ENCODE measurements at places on chromosomes 13 and 19.

DNA sequence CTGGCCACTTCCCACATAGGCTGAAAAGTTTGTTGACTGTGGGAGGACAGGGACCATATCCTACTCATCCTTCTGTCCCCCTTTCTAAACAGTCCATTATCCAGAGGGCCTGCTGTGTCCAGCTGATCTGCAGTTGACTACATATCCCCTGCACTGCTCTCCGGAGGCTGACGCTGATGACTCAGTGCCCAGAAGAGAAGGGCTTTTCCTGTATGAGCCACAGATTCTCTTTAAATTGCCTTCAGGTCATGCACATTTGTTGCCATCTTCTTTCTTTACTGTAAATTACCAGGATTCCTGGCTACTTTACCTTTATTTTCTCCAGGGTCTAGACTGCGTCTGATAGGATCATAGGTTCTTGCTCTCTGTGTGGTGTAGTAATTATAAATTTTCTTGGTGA is 125.2 kb downstream of the LACC1 start:
- DNase-seq: no peak

- DNase-seq: no peak
These were observed 663.2 kb upstream of the SGCG start for GRCh38 chr13:22517544-22517943.

DNA sequence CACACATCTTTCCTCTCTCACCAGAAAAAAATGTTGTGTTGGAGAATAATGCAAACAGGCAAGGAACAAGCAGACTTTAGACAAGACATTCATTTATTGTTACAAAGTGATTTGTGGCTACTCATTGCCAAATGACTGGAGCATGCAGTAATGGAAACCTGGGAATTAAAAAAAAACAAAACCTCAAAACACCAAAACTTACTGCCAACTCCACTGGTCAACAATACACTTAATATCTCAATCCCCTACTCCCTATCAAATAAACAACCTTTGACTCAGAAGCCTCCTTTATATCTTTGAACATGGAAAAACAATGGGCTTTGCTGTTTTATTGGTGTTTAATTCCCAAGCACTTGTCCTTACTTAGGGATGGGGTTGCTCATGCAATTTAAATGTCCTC is 112.8 kb downstream of the POSTN start:
- DNase-seq: no peak

GRCh38 chr13:91574766-91575165 is 176.3 kb downstream of the GPC5 start:
- DNase-seq: no peak

DNA sequence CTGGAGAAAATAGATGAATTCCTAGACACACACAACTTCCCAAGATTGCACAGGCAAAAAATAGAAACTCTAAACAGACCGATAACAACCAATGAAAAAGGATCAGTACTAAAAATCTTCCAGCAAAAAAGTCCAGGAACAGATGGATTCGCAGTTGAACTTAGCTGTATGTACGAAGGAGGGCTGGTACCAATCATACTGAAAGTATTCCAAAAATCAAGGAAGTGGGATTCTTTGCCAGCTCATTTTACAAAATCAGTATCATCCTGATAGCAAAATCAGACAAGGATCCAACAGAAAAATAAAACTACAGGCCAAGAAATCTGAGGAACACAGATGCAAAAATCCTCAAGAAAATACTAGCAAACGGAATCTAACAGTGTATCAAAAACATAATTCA is 6.5 kb upstream of the LILRB2 start:
- no peak for DNase-seq

GRCh38 chr13:114204894-114205293 is 25.8 kb downstream of the CFAP97D2 start:
- no peak for DNase-seq

DNA sequence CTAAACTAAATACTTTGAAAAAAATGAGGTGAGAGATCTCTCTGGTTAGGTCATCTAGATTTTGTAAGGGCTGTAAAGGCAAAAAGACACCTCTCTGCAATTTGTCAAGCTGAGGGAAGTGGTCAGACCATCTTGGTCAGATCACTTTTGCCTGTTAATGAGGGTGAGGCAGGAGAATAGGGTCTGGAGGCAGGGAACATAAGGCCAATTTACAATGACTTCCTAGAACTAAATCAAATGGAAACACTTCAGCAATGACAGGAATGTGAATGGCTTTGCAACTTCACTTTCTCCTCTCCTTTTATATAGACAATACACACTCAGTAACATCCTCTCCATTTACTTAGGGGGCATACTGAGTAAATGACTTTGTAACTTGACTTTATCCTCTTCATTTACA is 1653.4 kb downstream of the SLITRK5 start:
- no peak for DNase-seq

DNA sequence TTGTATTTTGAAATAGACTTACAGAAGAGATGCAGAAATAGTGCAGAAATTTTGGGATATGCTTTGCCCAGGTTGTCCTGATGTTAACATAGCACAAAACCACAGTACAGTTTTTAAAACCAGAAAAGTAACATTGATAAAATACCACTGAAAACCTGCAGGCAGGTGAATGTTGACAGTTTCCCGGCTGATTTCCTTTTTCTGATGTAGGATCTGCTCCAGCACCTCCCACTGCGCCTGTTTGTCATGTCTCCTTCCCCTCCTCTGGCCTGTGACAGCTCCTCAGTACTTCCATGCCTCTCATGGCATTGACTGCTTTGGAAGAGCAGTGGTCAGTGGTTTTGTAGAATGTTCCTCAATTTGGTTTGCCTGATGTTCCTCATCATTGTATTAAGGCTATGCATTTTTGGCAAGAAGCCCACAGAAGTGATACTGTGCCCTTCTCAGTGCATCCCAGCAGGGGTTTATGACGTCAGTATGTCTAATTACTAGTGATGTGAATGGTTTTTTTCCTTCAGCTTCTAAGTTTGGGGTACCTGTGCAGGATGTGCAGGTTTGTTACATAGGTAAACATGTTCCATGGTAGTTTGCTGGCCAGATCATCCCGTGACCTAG is 31.0 kb downstream of the TDRD12 start:
- DNase-seq: no peak

DNA sequence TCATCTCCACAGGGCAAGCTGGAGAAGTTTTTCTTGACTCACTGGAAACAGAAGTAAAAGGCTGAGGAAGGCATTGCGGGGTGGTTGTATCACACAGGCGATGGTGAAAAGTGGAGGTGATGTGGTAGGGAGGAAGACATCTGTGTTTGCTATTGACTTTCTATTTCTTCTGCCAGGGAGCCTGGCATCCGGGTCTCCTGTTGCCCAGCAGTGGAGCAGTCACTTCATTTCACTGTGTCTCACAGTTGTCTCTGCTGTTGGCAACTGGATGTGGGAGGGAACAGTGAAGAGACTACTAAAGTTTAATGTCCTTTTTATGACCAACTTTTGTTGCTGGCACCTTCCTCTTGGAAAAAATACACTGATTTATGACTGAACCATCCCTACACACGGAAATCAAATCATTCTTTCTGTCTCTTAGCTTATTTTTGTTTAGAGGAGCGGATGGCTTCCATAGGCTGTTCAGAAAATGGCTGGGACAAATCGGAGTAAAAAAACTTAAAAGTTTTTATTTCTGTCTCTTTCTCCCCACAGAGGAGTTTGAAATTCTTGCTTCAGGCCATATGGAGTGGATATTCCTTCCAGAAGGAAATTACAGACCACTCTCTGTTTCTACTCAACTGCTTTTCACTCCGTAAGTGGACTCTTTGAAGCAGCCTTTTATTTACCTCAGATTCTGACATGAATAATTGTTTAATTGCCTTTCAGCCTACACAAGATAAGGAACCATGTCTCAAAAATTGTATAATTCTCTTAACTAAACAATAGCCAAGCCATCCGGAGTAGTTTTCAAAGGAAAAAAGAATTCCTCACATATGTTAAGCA is 23.8 kb upstream of the MEDAG start:
- peak; percentile 51 for DNase-seq

- no peak for DNase-seq
These were observed 7.6 kb downstream of the KLHL26 start for GRCh38 chr19:18644196-18645034.

DNA sequence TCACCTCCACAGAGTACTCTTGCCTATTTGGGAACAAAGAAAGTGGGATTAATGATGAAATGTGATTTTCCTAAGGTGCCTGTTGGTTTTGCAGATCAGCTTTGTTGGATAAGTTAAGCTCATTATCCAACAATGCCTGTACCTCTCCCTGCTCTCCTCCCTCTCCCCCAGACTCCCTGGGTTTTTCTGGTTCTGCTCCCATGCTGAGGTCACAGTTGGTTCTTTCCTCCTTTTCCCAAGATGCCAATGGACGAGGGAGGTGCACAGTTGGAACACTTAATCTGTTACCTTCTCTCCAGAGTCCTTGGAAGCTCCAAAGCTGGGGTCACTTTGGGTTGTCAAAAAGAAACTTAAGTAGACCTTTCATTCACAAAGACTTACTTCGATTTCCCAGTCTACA is 1.6 kb downstream of the OXGR1 start:
- DNase-seq: no peak

DNA sequence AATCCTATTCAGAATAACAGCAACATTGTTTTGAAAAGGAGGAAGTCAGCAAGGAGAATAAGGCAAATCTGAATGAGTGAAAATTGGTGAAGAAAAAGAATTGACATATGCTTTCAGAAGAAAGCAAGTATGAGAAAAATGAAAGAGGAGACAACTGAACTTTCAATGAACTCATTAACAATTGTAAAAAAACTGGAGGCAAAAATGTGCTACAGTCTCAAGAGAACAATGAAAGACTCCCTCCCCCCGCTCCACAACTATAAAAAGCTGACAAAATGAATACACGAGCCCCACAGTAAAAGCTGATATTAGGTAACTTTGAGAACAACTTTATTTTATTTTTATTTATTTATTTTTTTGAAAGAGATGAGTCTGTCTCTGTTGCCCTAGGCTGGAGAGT is 373.1 kb downstream of the DIAPH3 start:
- no peak for DNase-seq

GRCh38 chr19:39949026-39949747 is 14.8 kb upstream of the FCGBP start:
- no peak for DNase-seq

DNA sequence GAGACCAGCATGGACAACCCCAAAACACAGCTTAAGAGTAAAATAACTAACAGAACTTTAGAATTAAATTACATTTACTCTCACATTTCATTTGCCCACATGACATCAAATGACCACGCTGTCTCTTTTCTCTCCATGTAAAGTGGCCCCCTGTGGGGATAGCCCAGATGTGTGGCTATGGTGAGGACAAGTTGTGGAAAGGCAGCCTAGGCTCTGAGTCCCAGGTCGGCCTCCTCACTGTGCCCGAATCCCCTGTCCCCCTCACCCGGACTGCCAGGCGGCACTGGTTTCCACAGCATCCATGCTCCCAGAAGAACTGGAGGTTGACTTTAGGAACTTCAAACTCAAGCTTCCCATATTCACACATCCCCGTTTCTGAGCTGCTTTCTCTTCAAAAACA is 111.8 kb upstream of the UQCRFS1 start:
- no peak for DNase-seq

DNA sequence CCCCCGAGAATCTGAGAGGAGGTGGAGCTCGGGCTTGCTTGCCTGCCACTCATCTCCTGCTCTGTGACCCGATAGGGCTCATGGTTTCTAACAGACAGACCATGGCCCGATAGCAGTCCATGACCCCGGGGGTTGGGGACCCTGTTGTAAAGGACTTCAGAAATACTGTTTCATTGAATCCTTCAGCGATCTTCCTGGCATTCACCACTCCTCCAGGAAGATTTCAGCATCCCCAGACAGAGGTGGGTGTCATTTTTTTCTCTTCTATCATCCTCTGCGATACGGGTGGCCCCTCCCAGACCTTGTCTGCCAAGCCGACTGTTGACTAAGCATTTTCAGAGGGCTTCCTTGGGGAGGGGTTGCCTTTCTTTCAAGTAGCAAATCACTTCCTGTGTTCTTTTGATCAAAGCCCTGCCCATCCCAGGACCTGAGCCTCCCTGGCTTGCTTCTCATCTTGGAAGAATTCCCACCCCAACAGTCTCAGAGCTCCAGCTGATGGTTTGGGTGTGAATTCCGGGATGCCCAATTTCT is 1.7 kb downstream of the MYO1F start:
- no peak for DNase-seq

DNA sequence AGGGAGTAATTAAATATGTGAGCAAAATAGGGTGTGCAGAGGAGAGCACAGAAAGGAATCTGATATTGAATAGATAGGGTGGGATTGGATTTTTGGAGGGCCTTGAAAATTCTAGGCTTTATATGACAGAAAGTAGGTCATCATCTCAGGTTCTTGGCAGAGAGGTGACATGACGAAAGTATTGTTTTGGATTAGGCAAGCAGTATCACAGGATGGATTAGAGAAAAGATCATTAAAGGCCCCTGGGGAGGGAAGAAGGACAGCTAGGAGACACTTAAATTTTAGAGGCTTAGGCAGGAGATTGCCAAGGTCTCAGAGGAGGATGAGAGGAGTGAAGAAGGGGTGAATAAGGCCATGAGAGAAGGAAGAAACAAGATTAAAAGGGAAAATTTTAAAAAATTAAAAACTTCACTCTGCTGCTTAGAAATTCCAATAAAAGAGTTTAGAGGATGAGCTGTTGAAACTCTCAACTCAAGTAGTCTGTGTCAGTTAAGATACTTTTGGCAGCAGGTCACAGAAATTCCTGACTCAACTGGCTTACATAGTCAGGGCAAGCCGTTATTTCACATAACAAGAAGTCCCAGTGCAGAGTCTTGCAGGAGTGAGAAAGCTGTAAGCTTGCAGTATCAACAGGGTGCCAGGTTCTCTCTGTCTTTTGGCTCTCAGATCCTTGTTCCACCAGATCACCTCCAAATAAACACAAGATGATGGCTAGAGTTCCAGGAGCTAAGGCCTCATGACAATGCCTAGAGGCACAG is 8.8 kb downstream of the GPC6 start:
- DNase-seq: no peak

DNA sequence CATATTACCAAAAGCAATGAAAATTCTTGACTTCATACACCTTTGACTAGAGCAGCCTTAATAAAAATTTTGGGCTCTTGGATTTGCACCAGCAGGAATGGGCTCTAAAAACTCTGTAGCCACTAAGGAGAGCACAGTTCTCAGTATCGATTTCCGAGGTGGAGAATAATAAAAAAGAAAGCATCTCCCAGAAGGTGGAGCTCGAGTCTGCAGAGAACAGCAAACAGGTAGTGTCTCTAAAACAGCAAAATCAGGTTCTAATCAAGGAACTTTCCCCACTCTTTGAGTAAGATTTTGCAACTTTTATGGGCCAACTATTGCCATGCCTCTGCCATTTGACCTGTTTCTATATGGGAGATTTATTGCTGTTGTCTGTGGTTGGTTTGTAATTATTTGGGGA is 258.7 kb upstream of the GPC6 start:
- DNase-seq: no peak

GRCh38 chr19:10566658-10567410 is 1.0 kb upstream of the KRI1 start:
- DNase-seq: no peak

GRCh38 chr13:98103531-98103930 is 39.4 kb upstream of the FARP1 start:
- DNase-seq: no peak

GRCh38 chr13:113900646-113901045 is 36.8 kb upstream of the GAS6 start:
- no peak for DNase-seq

- no peak for DNase-seq
These were observed 1.5 kb downstream of the AMER2 start for GRCh38 chr13:25170554-25171111.
